GM13977 (cell line): ENCODE measurements at places on chromosomes 3 and 15.

DNA sequence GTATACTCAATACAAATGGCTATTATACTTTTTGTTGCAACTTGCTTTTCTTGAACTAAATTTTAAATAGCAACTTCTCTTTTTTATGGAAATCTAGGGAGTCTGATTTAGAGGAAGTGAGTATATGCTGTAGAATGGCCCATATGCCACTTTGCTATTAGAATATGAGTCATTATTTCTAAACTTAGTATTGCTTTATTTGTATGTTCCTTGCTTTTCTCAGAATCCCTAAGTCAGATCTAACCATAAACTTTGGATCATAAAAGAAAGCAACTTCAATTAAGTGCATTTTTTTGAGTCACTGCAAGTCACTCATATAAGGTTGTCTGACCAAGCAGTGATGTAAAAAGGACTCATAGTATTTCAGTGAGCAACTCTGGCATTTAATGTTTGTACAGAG is 17.5 kb upstream of the SPTSSB start:
- DNase-seq: no peak

DNA sequence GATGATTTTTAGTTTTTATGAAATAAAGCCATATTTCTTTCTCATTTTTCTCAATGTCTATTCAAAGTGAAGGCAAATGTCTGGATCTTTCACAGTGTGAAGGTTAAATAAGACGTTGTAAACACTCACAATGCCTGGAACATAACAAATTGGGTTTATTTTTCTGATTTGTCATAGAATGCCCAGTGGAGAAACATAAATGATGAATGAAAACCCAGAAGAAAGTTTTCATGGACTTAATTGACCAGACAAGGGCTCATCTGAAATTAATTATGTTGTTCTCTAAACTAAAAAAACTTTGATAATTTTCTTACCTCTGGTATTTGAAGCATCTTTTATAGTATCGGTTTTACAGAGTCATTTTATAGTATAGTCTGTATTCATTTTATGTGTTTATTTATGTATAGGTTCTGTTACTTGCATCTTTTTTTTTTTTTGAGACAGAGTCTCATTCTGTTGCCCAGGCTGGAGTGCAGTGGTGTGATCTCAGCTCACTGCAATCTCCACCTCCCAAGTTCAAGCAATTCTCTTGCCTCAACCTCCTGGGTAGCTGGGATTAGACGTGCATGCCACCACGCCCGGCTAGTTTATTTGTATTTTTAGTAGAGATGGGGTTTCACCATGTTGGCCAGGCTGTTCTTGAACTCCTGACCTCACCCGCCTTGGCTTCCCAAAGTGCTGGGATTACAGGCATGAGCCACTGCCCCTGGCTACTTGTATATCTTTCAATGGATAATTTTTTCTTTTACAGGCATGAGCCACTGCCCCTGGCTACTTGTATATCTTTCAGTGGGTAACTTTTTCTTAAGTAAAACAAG is 15.1 kb upstream of the BNIP2 start:
- no peak for DNase-seq

DNA sequence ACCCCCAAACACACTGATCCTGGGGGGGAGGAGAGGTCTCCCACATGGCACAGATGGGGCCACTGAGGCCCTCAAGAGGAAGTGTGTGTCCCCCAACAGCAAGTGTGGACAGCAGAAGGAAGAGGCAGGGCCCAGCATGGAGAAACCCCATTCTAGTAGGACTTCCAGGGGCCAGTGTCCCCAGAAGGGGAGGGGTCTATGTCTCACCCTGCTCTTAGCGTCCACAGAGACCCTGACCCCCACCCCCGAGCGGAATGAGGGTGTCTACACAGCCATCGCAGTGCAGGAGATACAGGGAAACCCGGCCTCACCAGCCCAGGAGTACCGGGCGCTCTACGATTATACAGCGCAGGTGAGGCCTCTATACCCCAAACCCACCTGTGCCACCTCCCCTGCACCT is 35.3 kb downstream of the TSPAN3 start:
- no peak for DNase-seq

DNA sequence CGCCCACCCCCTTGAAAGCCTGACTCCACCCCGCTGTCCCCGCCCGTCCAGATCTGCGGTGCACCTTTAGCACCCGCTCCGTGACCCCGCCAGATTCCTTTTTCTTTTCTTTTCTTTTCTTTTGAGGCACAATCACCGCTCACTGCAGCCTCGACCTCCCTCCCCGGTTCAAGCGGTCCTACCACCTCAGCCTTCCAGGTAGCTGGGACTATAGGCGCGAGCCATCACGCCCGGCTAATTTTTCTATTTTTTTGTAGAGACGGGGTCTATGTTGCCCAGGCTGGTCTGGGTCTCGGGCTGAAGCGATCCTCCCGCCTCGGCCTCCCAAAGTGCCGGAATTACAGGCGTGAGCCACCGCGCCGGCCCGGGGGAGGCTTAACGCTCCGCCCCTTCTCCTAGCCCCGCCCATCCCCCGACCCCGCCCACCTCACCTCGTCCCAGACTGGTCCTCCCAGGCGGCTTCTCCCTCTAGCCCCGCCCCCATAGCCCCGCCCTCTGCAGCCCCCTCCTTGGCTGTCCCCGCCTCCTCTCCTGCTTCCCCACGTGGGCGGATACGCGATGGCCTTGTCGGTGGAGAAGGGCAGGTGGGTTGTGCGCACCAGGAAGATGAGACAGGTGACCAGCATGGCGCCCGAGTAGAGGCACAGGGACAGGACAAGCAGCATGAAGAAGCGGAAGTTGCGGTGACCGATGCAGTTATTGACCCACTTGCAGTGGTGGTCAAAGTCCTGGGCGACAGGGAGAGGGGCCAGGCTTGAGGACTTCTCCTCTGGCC is 3.2 kb downstream of the ZDHHC19 start:
- DNase-seq: peak; percentile 88

- no peak for DNase-seq
Observed at GRCh38 chr3:128936341-128936740, 56.9 kb downstream of the ACAD9 start.

DNA sequence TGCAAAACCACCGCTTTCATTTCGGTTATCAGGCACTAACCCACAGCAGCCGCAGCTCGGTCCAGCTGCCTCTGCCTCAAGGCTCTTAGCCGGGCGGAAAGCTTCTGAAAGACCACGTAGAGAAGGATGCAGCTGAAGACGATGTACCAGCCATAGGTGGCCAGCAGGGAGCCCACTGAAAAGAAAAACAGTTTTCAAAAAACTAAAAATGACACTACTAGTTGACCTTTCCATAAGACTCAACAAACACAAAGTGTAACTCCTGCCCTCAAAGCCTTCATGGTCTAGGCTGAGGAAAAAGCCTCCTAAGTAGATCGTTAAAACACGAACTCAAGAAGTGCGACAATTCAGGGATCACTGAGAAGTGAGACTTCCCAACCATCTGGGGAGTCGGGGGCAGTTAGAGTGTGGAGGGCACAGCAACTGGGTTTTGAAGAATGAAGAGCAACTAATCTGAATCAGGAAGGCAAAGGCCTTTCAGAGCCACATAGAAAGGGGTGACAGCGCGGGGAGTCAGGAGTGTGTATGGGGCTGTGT is 716 bp downstream of the SELENOS start:
- peak; percentile 48 for DNase-seq

GRCh38 chr15:100898152-100898490 is 18.5 kb downstream of the ALDH1A3 start:
- DNase-seq: no peak

DNA sequence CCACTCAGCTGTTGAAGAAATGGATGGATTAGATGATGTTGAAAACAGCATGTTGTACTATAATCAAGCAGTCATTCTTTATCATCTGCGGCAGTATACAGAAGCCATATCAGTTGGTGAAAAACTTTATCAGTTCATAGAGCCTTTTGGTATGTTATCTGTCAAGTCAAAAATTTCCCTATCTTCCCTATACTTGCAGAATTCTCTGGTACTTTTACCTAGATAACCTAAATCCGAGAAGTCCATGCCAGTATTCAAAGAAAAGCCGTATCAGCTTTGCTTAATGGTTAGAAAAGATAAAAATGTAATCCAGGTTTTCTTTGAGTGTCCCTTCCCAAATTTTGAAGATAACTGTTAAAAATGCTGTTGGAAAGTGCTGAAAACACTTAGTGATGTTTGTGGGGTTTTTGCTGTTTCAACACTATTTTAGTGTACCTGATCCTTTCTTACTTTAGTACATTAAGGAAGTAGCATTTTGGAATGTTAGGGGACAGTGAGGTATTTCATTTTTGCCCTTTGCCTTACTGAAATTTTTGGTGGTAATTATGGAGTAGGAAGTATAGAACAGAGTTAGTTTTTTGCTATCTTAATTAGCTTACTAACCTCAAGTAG is 23.8 kb downstream of the CNOT10 start:
- no peak for DNase-seq

DNA sequence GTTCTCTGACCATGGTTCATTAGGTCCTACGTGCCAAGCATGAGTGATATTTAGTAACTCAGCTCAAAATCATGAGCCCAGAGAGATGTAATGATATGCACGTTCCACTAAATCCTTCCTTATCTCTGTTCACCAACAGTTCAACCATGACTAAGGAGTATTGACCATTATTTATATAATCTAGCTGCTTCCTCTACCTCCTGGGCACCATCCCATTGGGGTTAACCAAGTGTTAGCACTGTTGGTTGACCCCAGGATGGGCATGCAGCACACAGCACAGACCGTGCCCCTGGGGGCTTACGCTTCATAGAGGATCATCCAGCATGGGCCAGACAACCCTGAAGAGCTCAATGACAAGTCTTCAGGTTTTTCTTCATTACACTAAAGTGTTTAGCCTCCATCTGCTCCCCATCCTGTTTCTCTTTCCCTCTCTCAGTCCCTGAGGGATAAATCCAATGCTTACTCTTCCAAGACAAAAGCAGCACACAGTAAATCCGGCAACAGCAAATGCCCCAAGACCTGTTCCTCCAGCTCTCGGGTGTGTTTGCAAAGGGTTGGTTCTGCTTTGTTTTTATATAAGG is 10.4 kb downstream of the FAM174B start:
- no peak for DNase-seq

DNA sequence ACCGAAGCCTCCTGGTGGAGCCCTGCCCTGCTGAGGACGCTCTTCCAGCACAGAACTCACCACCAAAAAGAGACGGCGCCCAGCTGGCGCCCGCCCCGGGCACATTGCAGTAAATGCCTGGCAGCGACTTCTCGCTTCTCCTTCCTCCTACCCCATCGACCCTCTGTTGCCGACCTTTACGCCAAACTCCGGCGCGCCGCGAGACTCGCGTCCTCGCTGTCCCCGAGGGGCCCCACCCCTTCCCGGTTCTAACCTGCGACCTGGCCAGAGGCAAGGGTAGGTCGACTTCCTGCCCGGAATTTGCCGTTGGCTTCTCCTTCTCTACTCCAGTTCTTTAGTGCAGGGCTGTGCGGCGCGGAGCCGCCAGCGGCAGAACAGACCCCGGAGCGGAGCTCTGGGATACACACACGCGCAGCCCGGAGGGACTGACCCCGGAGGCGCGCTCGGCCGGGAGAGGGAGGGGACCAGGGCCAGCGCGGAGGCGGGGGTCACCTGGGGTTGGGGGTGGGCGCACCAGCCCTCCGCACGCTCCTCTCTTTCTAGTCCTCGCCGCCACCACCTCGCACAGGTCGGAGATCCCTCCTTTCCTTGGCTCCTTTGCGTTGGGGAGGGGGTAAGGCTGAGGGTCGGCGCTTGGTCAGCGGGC is 226.6 kb upstream of the AZI2 start:
- no peak for DNase-seq

DNA sequence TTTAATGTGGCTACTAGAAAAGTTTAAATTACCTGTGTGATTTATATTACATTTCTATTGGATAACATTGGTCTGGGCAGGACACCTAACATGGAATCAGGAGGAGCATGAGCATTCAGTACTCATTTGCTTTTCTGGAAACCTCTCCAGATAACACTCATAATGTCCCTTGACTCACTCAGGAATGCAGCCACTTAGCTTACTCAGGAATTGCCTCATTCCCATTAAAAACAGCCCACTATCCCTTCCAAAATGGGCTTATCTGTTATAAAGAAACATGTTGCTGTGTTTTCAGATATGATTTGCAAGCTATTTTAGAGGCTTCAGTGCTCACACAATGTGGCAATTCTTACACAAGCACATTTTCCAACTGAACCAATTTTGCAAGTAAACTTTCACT is 17.1 kb downstream of the GBE1 start:
- DNase-seq: no peak

GRCh38 chr15:59150185-59150584 is 45.2 kb downstream of the CCNB2 start:
- DNase-seq: no peak

- no peak for DNase-seq
Observed at GRCh38 chr3:186375443-186375842, 13.4 kb upstream of the DGKG start.

- no peak for DNase-seq
Observed at GRCh38 chr3:27208961-27209616, 160.1 kb downstream of the NEK10 start.

- DNase-seq: no peak
Observed at GRCh38 chr3:123586968-123587367, 2.1 kb upstream of the HACD2 start.

DNA sequence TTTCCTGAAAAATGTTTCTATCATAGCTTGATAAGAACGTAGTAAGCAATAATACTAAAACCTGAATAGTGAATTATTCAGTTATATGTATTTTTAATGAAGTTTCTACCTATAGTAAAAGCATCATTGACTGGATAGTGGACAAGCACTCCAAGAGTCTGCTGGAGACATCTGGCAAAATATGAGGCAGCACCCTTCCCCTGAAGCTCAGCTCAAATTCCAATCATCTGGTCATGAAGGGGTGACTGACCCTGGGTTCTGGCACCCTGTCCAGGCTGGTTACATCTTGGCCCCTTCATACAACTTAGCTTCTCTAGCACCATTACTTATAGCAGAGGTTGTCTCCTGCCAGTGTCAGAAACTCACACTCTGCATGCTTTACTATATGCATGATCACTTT is 455.4 kb downstream of the RAP2B start:
- no peak for DNase-seq

DNA sequence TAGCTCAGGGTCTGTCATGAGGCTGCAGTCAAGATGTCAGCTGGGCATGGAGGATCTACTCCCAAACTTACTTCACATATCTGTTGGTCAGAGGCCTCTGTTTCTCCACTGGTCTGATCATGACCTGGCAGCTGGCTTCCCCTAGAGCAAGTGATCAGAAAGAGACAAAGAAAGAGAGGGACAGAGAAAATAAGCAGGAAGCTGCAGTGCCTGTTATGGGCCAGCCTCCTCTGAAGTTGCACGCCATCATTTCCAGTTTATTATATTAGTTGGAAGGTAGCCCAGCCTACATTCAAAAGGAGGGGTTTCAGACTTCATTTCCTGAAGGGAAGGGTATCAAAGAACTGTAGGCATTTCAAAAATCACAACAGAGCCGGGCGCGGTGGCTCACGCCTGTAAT is 5.0 kb upstream of the RPP25 start:
- DNase-seq: no peak

- DNase-seq: no peak
Observed at GRCh38 chr3:198071602-198072287, 111.7 kb downstream of the LMLN start.

GRCh38 chr3:25372167-25372566 is 55.9 kb upstream of the RARB start:
- no peak for DNase-seq

DNA sequence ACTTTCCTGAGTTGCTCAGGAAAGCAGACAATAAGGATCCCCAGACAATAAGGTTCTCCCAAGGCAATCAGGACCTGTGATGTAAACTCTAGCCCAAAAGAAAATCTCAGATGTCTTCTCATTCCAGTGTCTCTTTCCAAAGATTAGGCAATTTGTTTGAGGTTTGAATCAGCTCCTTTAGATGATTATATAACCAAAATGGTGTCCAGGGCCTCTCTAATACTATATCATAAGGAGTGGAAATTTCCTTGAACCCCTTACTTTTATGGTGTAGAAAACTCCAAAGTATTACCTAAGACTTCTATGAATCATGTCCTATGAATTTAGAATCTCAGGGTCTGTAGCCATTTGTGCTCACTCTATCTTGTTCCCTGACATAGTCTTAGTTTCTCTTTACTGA is 65.9 kb downstream of the GPR176 start:
- DNase-seq: no peak
